ENCODE measurements at places on chromosomes 16 and 17.

DNA sequence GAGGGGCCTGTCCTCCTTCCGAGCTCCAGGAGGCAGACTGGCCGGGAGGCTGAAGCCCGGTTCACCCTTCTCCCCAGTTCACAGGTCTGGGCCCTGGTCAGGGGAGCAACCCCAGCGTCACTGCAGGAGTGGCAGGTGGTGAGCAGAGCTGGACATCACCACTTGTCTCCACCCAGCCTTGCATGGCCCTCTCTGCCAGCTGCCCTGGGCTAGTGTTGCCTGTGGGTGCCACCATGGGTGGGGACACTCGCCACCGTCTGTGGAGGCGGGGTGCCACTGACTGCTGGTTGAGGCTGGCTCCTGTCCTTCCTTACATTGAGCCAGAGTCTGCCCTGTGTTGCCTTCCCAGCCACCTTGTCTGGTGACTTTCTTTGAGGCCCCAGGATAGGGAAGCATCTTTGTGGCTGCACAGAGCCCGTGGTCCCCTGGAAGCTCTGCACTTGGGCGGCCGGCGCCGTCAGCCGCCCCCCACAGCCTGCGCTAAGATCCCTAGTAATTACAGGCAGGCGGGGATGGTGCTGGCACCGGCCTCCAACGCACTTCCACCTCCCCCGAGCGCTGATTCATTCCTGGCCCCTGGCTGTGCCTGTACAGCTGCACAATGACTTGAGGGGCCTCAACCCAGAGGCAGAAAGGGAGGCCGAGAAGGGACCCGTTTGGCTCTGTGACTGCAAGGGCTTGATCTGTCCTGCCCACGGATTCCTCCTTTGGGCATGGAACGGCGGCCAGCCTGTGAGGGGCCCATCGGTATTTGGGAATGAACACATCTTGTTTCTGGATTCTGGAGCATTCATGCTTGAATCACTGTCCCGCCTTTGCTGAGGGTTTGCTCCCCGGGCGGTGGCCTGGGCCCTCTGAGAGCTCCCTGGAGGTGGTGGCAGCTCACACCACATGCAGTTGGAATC, 5.2 kb downstream of the BAIAP2 start:
- no peak for DNase-seq

DNA sequence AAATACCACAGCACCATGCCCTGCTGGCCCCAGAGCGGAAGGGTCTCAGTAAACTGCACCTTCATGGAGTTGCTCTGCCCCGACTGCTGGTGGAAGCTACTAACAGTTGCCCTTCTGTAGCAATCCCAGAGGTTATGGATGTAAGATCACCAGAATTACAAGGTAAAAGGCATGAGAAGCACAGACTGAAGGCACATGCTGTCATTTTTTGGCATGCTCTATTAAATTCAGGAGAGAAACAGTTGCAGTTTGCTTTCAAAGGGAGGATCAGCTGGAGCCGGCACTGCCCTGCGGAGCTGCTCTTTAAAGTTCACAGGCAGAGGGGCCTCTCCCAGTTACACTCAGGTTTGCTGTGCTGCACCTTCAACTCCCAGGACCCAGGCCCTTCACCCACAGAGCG, 19.2 kb downstream of the NPRL3 start:
- no peak for DNase-seq

DNA sequence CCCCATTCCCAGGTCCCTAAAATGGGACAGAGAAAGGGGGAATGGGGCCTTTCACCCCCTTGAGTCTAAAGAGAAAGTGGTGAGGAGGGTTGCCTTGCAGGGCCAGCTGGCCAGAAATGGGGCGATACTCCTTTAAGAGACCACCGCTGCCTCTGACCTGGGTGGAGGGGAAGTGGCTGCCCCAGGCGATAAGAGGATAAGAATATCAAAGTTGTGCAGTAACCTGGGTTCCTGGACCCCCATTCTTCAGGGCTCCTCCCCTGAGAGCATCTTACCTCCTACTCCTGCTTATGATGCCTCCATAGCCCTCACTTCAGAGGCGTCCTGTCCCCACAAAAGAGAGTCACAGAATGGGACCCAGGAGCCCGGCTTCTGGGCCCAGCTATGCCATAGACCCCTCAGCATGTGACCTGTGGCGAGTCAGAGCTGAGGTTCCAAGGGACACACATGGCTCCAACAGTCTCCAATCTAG, 5.2 kb upstream of the TSPOAP1 start:
- peak; percentile 26 for DNase-seq

- no peak for DNase-seq
Observed at GRCh38 chr16:69233124-69233523, 46.2 kb downstream of the SNTB2 start.

GRCh38 chr17:39118674-39119419, 32.6 kb downstream of the PLXDC1 start:
- DNase-seq, result no peak

DNA sequence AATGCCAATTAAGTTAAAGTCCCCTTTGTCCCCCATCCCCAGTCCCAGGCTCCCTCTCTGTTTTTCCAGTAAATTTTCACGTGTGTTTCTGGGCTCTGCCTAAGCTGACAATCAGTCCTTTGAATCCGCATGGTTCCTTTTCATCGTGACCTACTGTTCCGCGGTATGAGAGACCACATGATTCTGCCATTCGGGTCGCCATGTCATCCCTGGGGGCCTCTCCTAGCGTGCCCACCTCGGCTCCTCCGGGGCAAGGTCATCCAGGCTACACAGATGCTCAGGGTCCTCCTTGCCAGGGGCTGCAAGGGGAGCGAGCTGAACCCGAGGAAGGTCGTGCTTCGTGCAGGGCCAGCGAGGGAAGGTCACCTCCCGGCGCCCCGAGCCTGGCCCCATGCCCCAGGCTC, 157.6 kb downstream of the RAB11FIP4 start:
- DNase-seq, result peak; percentile 20

DNA sequence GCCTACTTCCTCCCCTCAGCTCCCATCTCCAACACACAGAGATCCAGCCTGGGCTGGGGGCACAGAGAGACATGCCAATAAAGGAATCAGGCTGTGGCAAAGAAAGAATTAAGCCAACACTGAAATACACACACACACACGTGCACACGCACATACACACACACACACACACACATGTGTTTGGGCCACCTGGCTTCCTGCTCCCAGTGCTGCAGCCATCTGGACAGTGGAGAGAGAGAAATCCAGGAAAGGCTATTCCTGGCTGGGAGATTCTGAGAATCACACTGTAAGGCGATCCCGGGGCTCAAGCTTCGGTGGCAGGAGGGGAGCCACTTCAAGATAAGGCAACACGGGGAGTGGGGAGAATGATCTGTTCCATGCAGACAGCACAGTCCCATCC, 72.4 kb downstream of the NOG start:
- no peak for DNase-seq

GRCh38 chr17:34858591-34859565, 102.4 kb downstream of the CCT6B start:
- DNase-seq, result no peak

- no peak for DNase-seq
Observed at GRCh38 chr16:48511071-48511540, 98.9 kb downstream of the N4BP1 start.

GRCh38 chr16:11670171-11671131, 2.2 kb downstream of the SNN start:
- no peak for DNase-seq

DNA sequence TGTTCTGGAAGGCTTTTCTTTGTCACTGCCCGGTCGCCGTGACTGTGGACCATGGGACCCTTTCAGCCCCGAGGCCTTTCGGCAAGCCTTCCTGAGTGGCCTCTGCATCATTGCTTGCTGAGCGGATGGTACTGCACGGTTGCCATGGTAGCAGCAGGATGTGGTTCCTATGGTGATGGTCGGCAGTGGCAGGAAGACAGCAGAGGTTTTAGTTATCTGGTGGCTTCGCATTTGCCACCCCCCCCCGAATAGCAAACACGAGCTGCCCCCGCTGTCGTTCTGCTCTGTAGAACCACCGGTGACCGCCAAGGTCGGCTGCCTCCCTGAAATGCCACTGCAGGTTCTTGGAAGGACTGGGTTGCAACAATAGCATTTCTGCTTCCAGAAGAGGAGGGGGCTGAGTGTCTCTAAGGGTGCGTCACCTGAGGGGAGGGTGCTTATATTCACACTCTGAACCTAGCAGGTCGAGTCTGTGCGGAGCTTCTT, 76.6 kb downstream of the CMIP start:
- peak; percentile 4 for DNase-seq

- DNase-seq, result no peak
Observed at GRCh38 chr17:73783945-73784603, 139.8 kb upstream of the SDK2 start.

DNA sequence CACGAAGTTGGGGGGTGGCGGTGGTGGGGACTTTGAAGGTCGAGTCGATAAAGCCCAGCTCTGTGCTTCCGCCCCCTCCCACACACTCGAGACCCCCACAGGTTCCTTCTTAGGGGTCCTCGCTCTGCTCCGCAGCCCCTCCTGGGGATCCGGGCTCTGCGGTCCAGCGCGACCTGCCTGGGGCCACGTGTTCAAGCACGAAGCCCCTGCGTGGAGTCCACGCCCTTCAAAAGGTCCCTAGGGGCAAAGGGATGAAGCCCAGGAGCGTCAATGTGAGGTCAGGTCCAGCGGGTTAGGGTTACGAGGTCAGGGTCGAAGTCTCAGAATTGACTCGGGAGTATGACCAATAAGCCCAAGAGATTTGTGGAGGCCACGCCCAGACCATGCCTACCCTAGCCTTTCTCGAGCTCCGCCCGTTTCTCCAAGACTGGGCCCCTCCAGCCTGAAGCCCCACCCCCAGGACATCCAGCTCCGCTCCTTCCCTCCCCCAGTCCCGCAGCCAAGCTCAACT, 786 bp upstream of the CACNA1G start:
- no peak for DNase-seq

DNA sequence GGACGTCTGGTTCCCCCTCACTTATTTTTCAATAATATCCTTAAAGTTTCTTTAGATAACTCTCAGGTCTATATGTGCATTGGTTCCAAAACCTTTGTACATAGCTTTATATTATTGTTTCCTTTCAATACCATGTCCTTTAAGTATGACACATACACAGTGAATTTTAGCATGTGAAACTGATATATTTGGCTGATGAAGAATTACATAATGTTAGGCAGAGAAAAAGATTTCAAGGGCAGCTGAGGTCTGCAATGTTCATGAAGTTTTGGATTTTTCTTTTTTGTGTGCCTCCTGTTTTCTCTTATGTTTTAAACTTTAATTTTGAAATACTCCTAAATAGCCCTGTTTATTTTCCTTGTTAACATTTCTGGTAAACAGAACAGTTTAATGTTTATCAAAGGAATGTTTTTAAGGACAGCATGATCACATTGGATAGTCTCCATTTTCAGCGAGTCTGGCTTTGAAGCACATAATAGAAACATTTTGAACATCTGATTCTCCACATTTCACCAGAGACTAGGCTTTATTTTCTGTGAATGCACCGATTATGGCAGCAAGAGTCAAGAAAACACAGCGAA, 32.9 kb upstream of the FBXO47 start:
- no peak for DNase-seq

DNA sequence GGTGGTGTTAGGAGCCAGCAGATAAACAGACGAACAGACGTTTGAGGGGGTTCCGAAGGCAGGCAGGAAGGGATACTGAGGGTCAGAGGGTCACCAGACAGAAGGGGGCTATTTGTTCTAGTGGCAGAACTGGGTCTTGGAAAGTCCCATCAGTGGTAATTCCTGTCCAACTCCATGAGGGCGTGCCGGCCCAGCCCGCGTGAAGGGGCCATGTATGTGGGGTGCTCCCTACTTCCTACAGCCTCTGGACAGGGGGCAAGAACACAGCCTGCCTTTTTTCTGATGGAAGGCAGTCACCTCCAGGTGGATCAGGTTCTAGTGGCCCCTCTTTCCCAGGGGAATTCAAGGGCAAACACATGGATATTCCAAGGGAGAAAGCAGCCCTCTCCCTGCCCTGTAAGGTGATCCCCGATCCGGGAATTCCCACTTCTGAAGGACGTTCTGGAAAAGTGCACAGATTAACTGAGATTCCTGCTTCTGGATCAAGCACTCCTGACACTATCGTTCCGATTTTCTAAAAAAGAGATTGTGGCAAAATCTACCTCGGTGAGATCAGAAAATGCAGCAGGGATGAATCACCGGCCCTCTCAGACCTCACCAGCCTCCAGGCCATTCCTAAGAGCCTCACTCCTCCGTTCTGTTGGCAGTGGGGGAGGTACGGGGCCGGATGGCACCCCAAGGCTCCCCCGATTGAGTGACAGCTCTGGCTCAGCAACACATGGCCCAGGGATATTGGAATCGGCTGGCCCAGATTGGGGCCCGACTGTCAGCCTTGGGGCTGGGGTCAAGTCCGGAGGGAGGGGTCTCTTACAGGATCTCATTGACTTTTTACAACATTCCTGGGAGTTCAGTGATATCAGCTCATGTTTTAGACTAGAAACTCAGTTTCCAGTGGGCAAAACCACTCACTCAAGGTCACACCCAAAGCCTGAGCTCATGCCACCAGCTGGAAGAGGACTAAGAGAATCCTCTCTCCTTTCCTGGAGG, 12.4 kb downstream of the STX1B start:
- DNase-seq, result no peak

- peak; percentile 96 for DNase-seq
Observed at GRCh38 chr17:59892924-59893675, at the start of the genes RPS6KB1 and TUBD1. RPS6KB1 (plus strand) TSS chr17:59893121; CDS start chr17:59893185, 64 bp downstream. TUBD1 (minus strand) TSS chr17:59892943; CDS start chr17:59891002, 1,941 bp downstream.

Measured in stimulated activated CD4-positive, alpha-beta T cell treated with anti-CD3 and anti-CD28 coated beads, Interleukin-12 subunit alpha, Interleukin-12 subunit beta, amount 100 ng/mL, for 24 hours (primary cell).